ENCODE measurements at places on chromosomes 7 and 10.

DNA sequence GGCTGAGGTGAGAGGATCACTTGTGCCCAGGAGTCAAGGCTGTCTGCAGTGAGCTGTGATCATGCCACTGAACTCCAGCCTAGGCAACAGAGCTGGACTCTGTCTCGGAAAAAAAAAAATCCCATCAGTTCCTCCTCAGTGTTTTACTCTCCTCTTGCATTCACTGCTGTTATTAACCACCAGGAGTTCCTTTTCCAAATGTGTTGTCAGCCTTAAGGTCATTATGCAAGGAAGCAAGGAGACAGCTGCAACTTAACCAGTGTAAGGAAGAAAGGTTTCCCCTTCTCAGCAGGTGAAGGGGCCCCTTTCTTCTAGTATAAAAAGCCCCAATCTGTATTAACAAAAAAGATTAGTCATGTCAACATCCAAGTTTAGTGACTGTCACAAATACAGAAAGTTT, 86.6 kb upstream of the LEP start:
- no peak for DNase-seq

- DNase-seq, result peak; percentile 18
Observed at GRCh38 chr7:98802088-98802780, 67.6 kb downstream of the TMEM130 start.

GRCh38 chr7:47950714-47951113, 2.4 kb upstream of the PKD1L1 start:
- DNase-seq, result no peak

DNA sequence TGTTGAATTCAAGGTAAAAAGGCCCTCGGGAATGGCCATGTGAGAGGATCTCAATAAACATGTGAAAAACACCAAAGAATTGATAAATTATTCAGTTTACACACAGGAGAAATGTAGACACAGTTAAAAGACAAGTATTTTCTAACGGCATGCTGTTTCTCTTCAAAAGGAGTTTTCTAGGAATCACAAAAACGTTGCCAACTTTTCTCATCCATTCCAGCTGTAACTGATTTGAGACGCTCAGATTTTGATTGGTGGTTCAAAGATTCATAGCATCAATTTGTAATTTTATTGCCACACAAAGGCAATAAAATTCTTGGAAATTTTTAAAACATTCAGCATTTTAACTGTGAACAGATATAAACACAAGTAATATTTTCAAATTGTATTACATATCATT, 384.9 kb upstream of the PFKP start:
- DNase-seq, result no peak

DNA sequence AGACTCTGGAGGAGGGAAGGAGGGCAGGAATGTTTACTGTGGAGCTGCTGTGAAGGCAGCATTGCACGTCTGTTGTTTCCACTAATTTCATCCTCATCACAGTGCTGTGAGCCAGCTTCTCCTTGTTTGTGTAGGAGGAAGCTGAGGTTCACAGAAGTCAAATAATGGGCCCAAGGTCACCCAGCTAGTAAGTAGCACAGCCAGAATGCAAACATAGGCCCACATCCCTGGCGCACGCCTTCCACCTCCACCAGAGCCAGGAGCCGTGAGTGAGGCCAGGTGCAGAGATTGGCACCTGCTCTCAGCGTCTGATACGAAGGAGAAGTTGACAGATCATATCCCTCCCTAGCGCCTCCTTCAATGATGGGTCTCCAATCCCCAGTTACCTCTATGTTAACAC, 93.6 kb downstream of the HTR5A start:
- DNase-seq, result no peak

DNA sequence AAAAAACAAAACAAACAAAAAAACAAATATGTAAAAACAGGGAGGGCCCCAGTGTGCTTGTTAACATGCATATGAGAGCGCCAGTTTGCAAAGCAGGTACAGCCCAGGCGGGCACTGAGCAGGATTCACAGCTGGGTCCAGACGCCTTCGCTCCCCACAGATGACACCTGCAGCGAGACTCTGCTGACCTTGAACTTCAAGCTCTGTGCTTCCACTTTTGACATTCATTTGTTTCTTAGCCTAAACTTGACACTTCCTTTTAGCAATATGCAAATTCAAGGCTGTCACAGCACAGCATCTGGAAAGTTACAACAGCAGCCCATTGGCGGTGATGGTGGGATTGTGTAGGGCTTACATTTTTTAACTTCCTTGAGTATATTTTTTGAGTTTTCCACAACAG, 88.8 kb upstream of the TNS3 start:
- DNase-seq, result no peak

DNA sequence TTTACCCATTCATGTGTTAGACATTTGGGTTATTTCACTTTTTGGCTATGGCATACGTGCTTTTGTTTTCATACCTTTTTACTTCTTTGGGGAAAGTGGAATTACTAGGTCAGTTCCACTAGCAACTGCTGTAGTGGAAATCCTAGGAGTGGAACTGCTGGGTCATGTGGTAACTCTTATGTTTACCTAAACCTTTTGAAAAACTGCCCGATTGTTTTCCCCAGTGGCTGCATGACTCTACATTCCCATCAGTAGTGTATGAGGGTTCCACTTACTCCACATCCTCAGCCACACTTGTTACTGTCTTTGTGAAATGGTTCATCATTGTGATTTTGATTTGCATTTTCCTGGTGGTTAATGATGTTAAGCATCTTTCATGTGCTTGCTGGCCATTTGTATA, 82.3 kb downstream of the TAX1BP1 start:
- DNase-seq, result no peak

DNA sequence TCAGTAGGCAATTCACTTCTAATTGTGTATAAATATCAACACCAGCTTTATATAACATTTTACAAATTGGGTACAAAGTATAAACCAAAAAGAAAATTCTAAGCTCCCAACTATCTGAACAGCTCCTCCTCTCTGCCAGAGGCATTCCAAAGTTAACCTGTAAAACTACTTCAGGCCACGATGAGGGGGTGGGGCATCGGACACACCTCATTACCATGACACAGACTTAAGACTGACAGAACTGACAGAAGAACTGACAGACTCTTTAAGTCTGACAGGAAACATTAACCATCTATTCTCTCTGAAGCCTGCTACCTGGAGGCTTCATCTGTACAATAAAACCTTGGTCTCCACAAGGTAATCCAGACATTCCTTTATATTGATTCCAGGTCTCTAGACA, 12.3 kb downstream of the ESYT2 start:
- DNase-seq, result peak; percentile 52

GRCh38 chr10:79246209-79246581, 101.1 kb upstream of the PPIF start:
- DNase-seq, result no peak

- DNase-seq, result no peak
Observed at GRCh38 chr7:23109470-23109869, 3.9 kb downstream of the KLHL7 start.

DNA sequence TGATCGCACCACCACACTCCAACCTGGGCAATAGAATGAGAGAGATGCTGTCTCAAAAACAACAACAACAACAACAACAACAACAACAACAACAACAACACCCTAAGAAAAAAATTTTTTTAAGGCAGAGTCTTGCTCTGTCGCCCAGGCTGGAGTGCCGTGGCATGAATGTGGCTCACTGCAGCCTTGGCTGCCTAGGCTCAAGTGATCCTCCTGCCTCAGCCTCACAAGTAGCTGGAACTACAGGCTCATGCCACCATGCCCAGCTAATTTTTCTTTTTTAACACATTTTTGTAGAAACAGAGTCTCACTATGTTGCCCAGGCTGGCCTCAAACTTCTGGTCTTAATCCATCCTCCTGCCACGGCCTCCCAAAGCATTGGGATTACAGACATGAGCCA, 18.6 kb downstream of the ALDH18A1 start:
- DNase-seq, result no peak

GRCh38 chr10:97509120-97509680, 10.5 kb downstream of the UBTD1 start:
- DNase-seq, result no peak

GRCh38 chr7:157003756-157004520, 6.5 kb downstream of the MNX1 start:
- DNase-seq, result no peak

DNA sequence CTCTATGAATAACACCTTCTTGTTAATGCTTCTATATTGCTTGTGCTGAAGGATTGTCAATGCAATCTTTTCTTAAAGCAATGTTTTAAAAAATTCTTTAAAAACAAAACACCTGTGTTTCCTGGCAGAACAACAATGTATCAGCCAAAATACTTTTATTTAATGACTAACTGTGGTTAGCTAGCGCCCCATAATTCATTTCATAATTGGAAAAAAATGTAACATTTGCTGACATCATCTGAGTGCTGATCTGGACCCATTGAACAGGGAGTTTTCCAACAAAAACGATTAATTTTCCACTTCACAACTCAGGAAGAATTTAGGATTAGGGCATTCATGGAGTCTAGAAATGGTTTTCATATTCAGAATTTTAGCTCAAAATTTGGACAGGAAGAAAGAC, 137.6 kb upstream of the CDK6 start:
- DNase-seq, result no peak

DNA sequence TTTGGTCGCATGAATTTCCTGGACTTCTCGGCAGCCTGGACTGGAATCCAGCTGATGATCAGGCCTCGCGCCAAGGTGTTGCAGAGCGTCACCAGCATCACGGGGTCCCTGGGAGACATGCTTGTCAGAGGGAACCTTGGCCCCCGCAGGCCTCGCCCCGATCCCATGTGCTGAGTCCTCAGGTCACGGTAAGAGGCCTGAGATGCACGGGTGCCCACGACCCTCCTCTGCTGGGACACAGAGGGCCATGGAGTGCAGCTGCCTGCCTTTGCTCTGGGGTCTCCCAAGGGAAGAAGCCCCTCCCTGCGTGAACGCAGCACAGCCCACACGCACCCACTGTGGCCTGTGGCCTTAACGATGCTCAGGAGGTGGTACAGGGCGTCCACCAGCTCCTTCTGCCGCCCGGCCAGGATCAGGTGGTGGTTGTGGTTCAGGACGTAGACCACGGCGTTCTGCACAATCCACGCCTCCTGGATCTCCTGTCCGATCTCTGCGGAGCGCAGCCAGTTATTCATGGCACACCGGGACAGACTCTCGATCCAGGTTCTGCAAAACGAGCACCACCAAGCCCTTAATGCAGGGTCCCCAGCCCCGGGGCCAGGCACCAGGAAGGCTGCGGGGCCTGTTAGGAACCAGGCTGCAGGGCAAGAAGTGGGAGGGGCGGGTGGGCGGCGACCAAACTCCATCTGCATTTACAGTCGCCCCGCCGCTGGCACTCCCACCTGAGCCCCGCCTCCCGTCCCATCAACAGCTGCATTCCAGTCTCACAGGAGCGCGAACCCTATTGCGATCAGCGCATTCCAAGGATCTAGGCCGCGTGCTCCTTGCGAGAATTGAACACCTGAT, 29.4 kb downstream of the CFAP46 start:
- DNase-seq, result no peak

- no peak for DNase-seq
Observed at GRCh38 chr7:99625961-99626360, 9.2 kb downstream of the ZSCAN25 start.

GRCh38 chr7:13945670-13946069, 43.8 kb downstream of the ETV1 start:
- no peak for DNase-seq

DNA sequence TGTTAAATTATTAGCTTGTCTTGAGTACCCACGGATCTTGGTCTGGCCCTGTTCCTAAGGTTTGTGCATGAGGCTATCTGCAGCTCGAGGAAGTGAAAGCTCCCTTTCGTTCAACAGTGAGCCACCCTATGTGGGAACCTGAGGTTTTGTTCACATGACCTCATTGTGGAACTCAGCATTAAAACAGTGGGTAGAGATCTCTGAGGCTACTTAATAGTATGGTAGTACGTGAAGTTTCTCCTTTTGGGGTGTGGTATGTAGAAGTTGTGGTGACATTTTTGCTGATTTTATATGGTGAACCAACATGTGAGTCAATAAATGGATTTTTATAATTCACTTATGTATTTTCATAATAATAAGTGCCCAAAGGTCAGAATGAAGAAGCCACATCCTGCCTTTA, 252.7 kb upstream of the FERD3L start:
- no peak for DNase-seq

- no peak for DNase-seq
Observed at GRCh38 chr7:72334066-72334465, 78.1 kb downstream of the CALN1 start.

DNA sequence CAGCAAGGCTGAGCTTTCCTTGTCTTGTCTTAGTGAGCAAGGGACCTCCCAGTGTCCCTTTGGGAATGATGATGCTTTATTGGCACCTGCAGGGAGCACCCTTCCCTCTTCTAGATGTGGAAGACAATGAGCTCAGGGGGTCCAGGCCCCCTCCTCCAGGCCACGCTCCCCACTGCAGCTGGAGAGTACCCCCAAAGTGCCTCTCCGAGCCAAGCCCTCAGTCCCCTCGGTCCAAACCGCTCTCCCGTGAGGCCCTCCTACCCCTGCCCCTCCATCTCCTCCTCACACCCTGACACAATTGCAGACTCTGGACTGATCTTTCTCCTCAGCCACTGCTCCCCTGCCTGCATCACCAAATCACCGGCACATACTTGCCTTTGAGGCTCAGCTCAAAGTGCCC, 16.7 kb downstream of the RBP3 start:
- DNase-seq, result no peak

- DNase-seq, result no peak
Observed at GRCh38 chr7:4762121-4763055, 13.0 kb upstream of the AP5Z1 start.

DNA sequence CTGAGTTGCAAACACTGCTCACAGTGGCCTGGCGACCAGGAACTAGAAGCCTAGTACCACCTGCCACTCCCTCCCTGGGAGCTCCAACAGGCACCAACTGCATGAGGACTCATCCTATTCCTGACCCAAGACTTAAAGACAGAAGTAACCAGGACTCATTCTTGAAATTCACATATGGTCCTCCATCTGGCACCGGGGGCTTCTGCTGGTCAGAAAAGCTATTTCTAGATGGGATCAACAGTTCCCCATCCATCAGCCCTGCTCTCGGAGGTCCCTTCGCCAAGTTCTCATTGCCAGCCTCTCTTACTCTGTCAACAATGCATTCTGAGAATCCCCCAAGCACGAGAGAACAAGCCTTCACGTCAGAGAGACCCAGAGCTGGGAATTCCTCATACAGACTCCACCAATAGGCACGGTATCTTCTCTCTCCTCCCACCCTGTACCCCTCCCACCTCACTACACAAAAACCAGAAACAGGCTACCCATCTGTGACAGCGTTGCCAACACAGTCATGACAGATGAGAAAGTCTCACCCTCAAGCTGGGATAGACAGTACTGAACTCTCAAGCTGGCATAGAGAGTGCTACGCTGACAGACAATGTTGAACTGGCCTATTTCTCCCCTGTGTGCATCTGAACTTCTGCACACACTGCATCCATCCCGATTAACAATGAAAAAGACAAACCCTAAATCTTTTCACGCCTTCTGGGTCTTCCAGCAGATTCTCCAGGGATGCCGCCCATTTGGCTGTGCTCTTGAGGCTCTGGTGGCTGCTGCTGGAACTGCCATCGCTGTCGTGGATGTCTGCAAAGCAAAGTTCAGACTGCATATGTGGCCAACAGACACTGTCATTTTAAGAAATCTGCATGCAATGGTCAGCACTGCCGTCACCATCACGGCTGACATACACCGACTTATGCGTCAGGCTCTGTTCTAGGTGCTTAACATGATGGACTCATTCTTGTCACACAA, 15.6 kb downstream of the RGS10 start:
- DNase-seq, result no peak

- DNase-seq, result no peak
Observed at GRCh38 chr10:14949291-14949690, 4.6 kb downstream of the DCLRE1C start.
